ENCODE measurements at places on chromosomes 1 and 21. TPM values are rescaled to one million over a fixed set of nuclear protein-coding genes. Genes with fewer than 3 reads are reported as not detected.

DNA sequence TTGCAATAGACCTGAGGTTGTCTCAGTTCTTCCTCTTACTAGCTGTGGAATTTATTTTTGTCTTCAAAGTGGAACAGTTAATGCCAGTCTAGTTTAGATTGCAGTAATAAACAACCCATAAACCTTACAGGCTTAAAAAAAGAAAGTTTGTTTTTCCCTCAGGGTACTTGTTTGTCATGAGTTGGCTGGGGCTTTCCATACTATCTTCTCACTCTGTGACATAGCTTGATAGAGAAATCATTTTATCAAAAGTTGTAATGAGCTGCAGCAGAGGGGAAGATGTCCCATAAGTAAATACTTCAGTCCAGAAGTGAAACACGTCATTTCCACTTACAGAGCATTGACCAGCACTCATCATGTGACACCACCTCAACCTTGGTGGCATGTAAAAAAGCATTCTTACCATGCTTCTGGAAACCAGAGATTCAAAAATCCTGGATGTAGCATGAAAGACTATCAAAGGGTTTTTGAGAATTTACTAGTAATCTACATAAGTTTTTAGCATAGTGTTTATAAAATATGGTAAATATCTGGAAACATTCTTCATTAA is 62.8 kb upstream of the COL11A1 start:
- no peak for DNase-seq

DNA sequence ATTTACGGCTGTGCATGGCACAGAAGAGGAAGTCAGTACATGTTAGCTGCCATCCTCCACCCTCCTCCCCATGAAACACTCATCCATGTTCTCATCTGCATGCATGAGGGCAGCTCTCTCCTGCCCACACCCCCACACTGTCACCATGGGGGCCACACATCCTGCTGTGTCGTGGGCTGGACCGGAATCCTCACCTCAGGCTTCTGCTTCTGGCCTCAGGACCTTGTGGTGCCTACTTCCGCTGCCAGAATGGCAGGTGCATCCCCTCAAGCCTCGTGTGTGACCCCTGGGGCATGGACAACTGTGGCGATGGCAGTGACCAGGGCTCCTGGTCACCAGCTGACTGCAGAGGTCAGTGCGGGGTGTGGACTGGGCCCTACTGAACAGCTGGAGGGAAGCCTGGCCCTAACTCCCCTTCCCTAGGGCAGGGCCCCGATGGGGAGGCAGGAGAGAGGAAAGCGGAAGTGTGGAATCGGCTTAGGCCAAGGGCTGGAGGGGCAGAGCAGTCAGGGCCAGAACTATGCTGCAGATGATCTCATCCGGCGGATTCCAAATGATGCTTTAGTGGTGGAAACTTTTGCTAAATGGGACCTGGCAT is 3.8 kb downstream of the LDLRAD2 start:
- DNase-seq = no peak

Gene TEKT2
- total RNA-seq = 0.20 TPM

DNA sequence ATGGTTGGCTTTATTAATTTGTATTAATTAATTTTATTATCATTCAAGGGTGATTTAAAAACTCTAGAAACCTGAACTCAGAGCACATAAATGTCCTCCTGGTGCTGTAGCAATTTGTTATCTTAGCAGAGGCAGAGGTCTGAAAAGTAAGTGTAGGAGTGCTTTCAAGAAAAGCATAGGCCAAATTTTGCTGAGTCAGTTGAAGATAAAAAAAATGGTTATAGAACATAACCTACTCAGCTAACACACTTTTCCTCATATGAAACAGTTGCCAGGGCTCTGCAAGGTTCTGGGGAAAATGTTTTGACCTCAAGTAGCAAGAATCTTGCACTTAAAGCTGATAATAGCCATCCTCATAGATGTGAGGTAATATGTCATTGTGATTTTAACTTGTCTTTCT is 53.5 kb upstream of the CHODL start:
- no peak for DNase-seq

Gene TCHH
- not detected for total RNA-seq

GRCh38 chr21:45644041-45644906 is 749 bp downstream of the PCBP3 start:
- DNase-seq = no peak

DNA sequence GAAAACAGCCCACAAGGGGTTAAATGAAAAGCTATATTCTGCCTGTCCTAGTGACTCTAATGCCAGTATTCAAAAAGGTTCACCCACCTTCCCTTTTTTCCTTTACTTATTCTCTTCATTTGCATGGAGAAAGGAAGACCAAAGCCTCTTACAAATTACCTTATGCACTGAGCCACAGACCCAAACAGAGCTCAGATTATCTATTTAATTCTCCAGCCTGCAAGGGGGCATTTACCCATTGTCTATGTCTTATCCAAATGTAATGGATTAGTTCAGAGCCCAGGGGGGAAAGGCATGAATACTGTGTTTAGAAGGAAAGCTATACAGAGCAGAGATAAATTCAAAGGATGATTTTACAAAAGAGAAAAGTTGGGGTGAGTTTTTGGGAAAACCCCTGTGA is 388.5 kb downstream of the OMA1 start:
- DNase-seq = no peak
